GM12878 (cell line): ENCODE measurements at places on chromosomes 16 and 17. TPM values are rescaled to one million over a fixed set of nuclear protein-coding genes. Genes with fewer than 3 reads are reported as not detected.

Gene FTSJ3
- 68.8 and 71.0 TPM in 2 replicates for polyA plus RNA-seq

Gene TLE7
- polyA plus RNA-seq, result not detected in 2 replicates

Gene MED13
- 4.7 TPM in 2 replicates for polyA plus RNA-seq

Gene KRT27
- not detected in 2 replicates for polyA plus RNA-seq

Gene CD300LF
- not detected in 2 replicates for polyA plus RNA-seq

Gene SGCA
- polyA plus RNA-seq, result 0.50 and 1.1 TPM in 2 replicates

Gene RBFOX1
- polyA plus RNA-seq, result not detected in 2 replicates

Gene NPIPB6
- polyA plus RNA-seq, result 0.24 and 0.40 TPM in 2 replicates

Gene ADAD2
- 0.44 TPM in 1 of 2 replicates, not detected in the other for polyA plus RNA-seq

Gene TMEM88
- polyA plus RNA-seq, result 0.20 and 0.24 TPM in 2 replicates

Gene PIK3R5
- 36.9 and 37.6 TPM in 2 replicates for polyA plus RNA-seq

Gene ACE
- polyA plus RNA-seq, result not detected in 2 replicates

Gene TPSB2
- not detected in 2 replicates for polyA plus RNA-seq

Gene OTOP2
- not detected in 2 replicates for polyA plus RNA-seq

Gene AOC3
- polyA plus RNA-seq, result 0.15 and 0.20 TPM in 2 replicates

Gene GINS2
- polyA plus RNA-seq, result 74.9 and 76.2 TPM in 2 replicates

Gene KRT13
- polyA plus RNA-seq, result not detected in 2 replicates

Gene ZNF764
- 2.7 and 4.8 TPM in 2 replicates for polyA plus RNA-seq

Gene C16orf89
- not detected in 2 replicates for polyA plus RNA-seq

Gene LPCAT2
- 0.02 TPM in 1 of 2 replicates, not detected in the other for polyA plus RNA-seq
